ENCODE measurements at places on chromosomes 16 and 17.

DNA sequence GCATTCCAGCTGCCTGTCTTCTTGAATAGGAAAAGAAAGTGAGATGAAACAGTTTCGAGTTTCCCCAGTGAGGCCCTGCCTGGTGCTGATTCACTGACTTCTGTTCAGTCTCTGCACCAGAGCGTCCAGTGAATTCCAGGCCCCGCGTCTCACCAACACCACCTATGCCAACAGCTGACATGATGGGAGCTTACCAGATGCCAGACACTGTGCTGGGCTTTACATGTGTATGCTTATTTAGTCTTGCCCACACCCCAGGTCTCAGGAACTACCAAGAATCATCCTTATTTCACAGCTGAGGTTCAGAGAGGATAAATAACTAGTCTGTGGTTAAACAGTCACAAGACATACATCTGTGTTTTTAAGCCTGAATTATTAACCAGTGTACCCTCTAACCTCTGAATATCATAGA lies 29.1 kb upstream of the IRX6 start:
- H3K4me1 ChIP-seq: no peaks in the 10 kb centered on the region
- no peak overlapping the region for H3K4me3 ChIP-seq
- H3K27me3 ChIP-seq: peaks cover 5% of the 10 kb centered on the region

- peaks cover 12% of the 10 kb centered on the region for H3K27me3 ChIP-seq
- no peak within 1 kb of the TSS for H3K4me3 ChIP-seq
- no peaks in the 10 kb centered on the region for H3K36me3 ChIP-seq
- no peaks in the 10 kb centered on the region for H3K4me1 ChIP-seq
These were observed at the start of gene HOXB1 for GRCh38 chr17:48530887-48531272. TSS of gene HOXB1 (minus strand) at chr17:48531011. CDS start at chr17:48530904, 107 bp downstream.

- no peak overlapping the region for H3K27ac ChIP-seq
- no peaks in the 10 kb centered on the region for H3K27me3 ChIP-seq
- no peaks in the 10 kb centered on the region for H3K4me1 ChIP-seq
- DNase-seq: no peak
- H3K36me3 ChIP-seq: peaks cover 71% of the 10 kb centered on the region
- H3K4me3 ChIP-seq: no peak overlapping the region
These were observed 32.7 kb downstream of the CMC2 start for GRCh38 chr16:80973991-80974390.

DNA sequence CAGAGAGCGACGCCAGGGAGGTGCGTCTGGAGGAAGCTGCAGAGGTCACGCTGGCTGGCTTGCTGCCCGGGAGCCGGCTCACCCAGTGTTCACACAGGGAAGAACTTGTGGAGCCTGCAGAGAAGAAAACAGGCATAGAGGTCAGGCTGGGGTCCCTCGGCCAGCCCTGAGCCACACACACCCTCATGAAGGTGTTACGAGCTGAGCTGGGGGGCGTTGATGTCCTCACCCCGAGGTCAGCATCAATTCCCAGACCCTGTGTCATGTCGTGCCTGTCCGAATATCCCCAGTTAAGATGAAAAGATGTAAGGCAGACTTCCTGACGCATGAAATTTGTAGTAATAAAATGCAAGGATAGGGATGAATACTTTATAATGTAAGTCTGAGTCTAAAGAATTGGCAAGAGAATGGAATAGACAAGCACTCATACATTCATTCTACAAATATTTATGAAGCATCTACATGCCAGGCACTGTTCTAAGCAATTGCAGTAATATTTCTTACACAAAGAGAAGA lies 77.1 kb downstream of the USP31 start:
- DNase-seq: no peak
- H3K4me1 ChIP-seq: no peaks in the 10 kb centered on the region
- H3K27me3 ChIP-seq: no peaks in the 10 kb centered on the region
- peaks cover 77% of the 10 kb centered on the region for H3K36me3 ChIP-seq
- H3K4me3 ChIP-seq: no peak overlapping the region

GRCh38 chr16:4392382-4393239 lies 21.0 kb downstream of the VASN start:
- no peak overlapping the region for H3K4me3 ChIP-seq
- H3K36me3 ChIP-seq: peaks cover 66% of the 10 kb centered on the region
- H3K27ac ChIP-seq: no peak overlapping the region
- no peaks in the 10 kb centered on the region for H3K4me1 ChIP-seq
- DNase-seq: no peak

DNA sequence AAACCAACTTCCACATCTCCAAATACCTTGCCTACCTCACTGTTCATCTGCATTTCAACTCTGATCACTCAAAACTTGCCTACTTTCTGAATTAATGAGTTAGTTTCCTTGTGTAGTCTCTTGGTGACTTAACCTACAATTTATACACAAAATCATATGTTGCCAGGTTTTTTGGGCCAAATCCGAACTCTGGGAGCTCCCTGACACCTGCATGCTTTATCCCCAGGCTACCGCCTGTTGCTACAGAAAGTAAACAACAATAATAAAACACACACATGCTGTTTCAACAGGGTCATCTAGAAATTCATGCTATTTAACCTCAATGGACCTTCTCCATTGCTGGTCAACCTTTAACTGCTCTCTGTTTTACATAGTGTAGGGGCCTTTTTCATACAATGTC lies 104.5 kb upstream of the AXIN2 start:
- H3K4me3 ChIP-seq: no peak overlapping the region
- H3K36me3 ChIP-seq: no peaks in the 10 kb centered on the region
- H3K27me3 ChIP-seq: no peaks in the 10 kb centered on the region

Measured in DND-41 (cell line).